ENCODE measurements at places on chromosomes 1 and 21.

DNA sequence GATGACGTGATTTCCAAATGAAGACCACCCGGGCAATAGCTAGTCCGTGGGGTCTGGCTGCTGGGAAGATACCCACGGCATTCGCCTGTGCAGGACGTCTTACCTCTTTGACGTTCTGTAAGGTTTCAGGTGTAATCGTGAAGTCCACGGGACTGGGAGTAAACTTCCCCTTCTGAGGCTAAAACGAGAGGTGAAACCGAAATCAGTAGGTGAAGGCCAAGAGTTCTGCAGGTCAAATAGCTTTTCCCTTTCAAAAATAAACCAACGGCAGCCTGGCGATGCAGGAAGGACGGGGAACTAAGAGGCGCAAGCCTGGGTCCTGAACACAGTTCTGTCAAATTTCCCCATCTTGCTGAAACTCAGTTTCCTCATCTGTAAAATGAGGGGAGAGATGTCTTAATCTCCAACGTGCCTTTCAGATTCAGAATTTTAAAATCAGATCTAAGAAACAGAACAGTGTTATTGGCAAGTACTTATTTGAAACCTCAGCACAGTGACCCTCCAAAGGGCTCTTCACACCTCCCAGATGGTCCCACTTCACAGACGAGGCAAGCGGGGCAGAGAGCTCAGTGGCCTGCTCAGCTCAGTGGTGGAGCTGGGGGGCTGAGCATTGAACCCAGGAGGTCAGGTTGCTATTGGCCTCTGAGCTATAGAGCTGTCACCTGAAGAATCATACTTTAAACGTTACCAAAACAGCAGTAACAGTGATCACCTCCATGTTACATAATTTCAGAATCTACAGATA is 34.7 kb downstream of the VPS26C start:
- no peak for DNase-seq

DNA sequence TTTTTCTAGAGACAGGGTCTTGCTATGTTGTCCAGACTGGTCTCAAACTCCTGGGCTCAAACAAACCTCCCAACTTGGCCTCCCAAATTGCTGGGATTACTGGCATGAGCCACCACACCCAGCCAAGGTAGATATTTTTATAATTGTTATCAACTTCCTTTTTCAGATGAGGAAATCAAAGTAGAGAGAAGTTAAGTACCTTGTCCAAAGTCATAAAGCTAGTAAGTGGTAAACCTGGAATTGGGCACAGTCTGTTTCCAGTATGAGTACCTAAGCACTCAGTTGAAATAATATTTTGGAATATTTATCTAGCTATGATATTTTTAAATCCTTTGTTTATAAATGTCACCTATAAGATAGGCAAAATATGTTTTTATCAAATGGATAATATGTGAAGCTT is 22.3 kb upstream of the PLEKHO1 start:
- DNase-seq: no peak

- DNase-seq: peak; percentile 36
Observed at GRCh38 chr1:177984136-177984525, 14.3 kb upstream of the SEC16B start.

- no peak for DNase-seq
Observed at GRCh38 chr1:58346036-58346355, 200.5 kb downstream of the OMA1 start.

GRCh38 chr1:190196020-190196419 is 281.6 kb downstream of the BRINP3 start:
- DNase-seq: no peak

DNA sequence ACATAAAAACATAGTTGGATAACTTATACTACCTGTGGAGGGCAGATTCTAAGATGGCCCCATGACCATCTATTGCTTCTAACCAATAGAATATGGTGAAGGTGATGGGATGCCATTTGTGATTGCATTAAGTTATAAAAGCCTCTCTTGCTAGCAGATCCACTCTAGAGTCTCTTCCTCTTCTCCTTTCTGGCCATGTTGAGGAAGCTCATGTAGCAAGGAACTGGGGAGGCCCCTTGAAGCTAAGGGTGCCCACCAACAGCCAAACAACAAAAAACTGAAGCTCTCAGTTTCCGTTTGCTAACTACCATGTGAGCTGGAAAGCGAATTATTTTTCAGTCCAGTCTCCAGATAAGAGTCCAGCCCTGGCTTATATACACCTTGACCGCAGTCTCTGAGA is 16.0 kb upstream of the AGO1 start:
- DNase-seq: no peak

DNA sequence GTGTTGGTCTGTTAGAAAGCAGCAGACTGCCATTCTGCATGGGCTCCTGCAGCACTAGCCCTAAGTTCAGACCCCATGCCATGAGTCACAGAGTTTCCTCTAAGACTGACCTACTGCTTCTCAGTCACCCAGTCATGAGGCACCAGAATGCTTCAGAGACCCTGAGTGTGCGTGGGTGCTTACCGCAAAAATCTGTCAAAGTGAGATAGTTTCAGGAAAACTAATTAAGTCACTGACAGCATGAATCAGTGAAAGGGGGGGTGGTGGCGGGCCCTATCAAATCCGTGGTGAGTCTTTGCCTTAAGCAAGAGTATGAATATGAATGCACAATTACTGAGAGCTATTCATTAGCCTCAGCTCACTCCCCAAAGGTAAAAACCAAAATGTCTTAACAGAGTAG is 98.1 kb downstream of the KCTD3 start:
- no peak for DNase-seq

GRCh38 chr21:24280596-24280995 is 1326.7 kb downstream of the MRPL39 start:
- no peak for DNase-seq

DNA sequence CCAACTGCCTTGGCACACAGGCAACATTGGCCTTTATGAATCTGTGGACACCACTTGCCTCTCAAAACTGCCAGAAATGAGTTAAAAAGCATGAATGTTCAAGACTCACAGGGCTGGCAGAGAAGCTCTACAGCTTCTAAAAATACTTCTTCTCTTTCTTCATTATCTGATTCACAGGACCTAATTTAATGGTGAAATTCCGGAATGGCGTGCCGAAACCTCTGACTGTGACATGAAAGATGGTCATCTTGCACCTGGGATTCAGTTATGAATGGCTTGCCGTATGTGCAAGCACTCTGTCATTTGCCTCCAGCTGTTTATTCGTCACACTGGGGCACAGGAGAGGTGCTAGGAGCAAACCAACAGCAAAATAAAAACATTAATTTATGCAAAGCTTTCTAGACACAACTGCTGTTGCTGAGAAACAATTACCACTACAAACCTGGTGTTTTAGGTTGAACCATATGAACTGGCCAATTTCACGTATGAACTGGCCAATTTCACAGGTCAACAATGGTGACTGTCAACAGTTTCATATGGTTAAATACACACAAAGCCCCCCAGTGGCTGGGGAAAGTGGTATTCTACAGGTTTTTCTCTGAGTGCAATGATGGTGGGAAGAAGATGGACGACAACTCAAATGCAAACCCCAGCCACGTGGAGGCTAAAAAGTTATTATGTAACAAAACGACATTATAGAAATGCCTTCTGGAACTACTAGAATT is 648.3 kb downstream of the KIF26B start:
- DNase-seq: no peak

DNA sequence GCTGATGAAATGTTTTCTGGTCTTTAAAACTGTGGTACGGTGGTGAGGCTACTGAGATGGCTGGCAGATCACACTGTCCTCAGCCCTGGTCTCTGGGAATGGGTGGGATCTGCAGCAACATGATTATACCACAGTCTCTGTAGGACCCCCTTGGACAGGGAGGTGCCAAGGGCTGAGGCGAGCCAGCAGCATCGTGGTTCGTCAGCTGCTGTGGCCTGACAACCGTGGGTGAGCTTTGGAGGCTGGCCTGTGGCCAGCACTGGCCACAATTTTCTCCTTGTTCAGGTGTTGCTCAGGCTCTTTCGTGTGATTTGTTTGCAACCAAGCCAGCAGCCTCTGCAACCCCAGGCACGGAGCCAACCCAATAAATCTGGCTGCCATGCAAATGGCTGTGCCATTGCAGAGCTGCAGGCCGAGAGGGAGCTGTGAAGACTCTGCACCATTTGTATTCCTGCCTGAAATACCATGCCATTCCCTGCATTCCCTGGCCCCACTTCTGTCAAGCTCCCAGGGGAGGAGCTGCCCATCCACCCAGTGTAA is 70.9 kb downstream of the PCP4 start:
- DNase-seq: no peak

DNA sequence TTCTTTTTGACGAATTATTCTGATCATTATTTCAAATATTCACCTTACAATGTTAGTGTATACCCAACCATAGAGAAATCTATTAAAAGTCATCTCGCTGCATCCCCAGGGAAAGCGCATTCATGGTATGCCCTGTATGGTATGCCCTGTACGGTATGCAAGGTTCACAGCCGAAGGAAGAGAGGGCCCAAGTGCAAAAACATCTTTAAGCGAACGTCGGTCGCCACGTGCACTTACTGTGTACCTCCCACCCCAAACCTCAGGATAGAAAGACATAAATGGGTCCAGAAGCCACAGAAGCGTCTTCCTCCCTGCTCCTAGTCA is 14.4 kb downstream of the HLX start:
- DNase-seq: no peak

DNA sequence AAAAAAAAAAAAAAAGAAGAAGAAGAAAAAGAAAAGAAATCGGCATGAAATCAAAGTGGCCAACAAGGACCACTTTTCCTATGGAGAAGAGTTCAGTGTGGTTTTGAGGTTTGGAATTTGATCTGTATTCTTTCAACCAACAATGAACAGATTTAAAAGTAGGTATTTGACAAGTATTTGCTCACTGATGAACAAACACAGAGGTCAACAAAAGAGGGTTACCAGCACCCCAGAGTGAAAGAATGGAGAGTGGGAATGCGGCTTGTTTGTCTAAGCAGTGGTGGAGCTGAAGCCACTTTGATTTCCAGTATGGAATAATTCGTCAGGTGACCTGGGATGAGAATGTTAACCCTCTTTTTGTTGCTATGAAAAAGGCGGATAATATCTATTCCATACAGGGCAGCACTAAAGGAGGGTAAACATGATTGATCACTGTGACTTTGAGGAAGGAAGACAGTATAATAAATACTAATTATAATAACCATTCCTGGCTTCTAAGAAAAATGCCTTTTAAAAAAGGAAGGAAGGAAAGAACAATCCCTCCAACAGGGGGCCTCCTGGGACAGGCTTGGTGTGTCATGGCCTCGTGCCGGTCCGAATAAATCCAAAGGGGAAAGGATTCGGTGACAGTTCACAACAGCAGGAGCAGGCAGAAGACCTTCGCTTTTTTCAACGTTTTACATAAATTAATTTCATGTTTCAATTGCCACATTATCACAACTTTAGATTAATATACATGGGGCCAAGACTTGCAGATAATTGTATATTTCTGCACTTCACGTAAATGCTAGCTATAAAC is 37.2 kb upstream of the SIM2 start:
- no peak for DNase-seq

DNA sequence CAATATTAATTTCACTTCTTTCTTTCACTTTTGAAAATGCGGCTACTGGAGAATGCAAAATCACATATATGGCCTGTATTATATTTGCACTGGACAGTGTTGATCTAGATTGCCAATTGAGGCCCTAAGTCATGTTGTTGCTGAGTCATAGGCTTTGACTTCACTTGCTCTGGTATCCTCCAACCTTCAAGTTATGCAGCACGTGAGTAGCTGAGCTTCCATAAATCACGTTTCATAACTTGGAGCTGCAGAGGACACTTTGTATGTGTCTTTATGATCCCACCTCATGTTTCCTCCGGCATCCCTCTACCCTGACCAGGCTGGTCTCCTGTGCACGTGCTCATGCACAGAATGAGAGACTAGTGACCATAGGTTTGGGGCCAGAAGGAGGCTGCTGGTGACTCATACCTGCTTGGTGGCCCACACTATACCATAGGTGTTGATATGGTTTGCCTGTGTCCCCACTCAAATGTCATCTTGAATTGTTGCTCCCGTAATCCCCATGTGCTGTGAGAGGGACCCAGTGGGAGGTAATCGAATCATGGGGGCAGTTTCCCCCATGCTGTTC is 103.0 kb upstream of the TSPAN2 start:
- no peak for DNase-seq

GRCh38 chr1:171433451-171433850 is 51.9 kb upstream of the PRRC2C start:
- DNase-seq: no peak

DNA sequence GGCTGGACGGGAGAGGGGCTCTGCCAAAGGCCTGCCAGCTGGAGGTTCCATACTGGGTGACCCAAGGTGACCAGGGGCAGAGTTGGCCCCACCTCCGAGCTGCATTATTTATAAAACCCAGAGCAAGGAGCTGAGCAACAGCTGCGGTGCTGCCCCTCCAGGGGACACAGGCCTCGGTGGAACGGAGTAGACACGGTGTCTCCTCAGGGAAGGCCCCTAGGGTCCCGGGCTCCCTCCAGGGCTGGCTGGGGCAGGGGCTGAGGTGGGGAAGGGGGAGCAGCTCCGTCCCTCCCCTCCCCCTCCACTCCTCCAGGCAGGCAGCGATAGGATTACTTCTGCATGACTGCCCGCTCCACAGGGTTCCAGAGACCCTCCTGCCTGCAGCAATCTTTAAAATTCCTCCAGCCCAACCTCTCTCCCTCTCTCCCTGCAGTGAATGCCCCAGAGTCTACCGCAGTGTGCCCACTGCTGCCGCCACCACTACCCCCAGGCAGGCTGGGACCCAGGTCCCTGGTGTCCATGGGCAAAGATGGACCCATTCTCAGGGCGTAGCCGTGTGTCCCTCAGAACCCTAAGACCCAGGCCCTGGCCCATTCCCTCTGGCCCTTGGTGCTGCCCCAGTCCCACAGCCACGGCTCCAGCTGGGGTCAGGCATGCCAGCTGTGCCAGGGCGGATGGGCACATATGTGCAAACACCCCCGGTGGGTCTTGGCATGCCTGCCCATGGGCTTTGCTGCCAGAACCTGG is 10.8 kb downstream of the AHDC1 start:
- DNase-seq: no peak

- DNase-seq: no peak
Observed at GRCh38 chr1:113784104-113784779, 25.0 kb upstream of the PHTF1 start.

- no peak for DNase-seq
Observed at GRCh38 chr1:201925301-201925567, 21.1 kb downstream of the LMOD1 start.

DNA sequence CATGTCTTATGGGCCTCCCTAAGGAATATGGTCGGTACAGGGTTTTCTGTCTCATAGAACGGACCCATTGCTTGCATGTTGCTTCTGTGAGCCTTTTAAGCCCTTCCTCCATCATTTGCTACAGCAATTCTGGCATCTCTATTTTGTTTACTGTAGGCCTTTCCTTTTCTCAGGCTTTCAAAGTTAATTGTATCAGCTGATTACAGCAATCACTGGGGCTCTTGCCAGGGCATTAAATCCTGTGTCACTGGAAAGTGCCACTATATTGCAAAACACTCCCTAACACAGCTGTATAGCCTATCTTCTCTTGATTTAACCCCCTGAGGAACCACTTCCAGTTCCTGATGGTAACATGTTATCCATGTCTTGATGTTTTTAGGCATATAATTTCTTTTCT is 156.5 kb downstream of the PDE4B start:
- no peak for DNase-seq
